Naive thymus-derived CD8-positive, alpha-beta T cell (primary cell): ENCODE measurements at places on chromosomes 7 and 10.

- peak overlapping the region; percentile 84 for H3K27ac ChIP-seq
- H3K36me3 ChIP-seq: no peaks in the 10 kb centered on the region
- H3K4me1 ChIP-seq: peaks cover 24% of the 10 kb centered on the region
- DNase-seq: no peak
- no peak overlapping the region for H3K4me3 ChIP-seq
- H3K27me3 ChIP-seq: no peaks in the 10 kb centered on the region
Measured at GRCh38 chr7:116231949-116232348, 21.6 kb downstream of the TES start.

- peaks cover 3% of the 10 kb centered on the region for H3K4me1 ChIP-seq
- no peak for DNase-seq
- H3K27me3 ChIP-seq: peaks cover 2% of the 10 kb centered on the region
- no peaks in the 10 kb centered on the region for H3K36me3 ChIP-seq
Measured at GRCh38 chr7:106813705-106814305, 51.3 kb upstream of the PIK3CG start.

DNA sequence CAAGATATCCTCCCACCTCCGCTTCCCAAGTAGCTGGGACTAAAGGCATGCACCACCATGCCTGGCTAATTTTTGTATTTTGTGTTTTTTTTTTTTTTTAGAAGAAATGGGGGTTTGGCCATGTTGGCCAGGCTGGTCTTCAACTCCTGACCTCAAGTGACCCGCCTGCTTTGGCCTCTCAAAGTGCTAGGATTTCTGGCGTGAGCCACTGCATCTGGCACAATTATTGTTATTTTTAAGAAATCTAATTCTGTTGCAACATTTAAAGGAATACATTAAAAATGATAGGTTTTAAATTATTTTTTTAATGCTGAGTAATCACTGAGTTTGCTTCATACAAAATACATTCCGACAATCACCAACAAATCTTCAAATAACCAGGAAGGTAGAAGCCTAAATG, 178.1 kb upstream of the SEMA3E start:
- no peaks in the 10 kb centered on the region for H3K4me1 ChIP-seq
- H3K4me3 ChIP-seq: no peak overlapping the region
- no peaks in the 10 kb centered on the region for H3K27me3 ChIP-seq

GRCh38 chr7:142787034-142787768, 16.4 kb downstream of the PRSS2 start:
- H3K4me1 ChIP-seq: peaks cover 14% of the 10 kb centered on the region
- H3K27ac ChIP-seq: peak overlapping the region; percentile 100
- H3K27me3 ChIP-seq: no peaks in the 10 kb centered on the region
- H3K4me3 ChIP-seq: peak overlapping the region; percentile 95
